ENCODE measurements at places on chromosomes 1 and 21.

GRCh38 chr1:8782001-8782620, 35.3 kb downstream of the RERE start:
- no peak for DNase-seq

DNA sequence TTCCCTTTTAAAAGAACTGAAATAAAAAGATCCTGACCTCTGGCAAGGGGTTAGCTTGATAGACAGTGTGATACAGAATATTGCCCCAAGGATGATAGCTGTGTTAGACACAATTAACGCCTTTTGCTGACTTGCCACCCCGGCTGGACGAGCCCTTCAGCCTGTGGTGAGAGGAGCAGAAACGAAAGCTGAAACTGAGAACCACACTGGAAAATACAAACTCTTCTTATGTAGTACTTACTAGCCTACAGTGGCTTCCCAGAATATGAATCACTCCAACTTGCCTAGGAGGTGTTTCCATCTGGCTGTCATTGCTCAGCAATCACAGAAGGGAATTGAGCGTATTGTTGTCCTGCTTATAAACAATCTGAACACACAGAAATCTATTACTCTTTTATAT, 22.9 kb downstream of the SAMSN1 start:
- DNase-seq, result no peak

- no peak for DNase-seq
Observed at GRCh38 chr21:32772281-32773047, 909 bp upstream of the PAXBP1 start.

GRCh38 chr1:205351984-205352713, 4.6 kb downstream of the KLHDC8A start:
- peak; percentile 82 for DNase-seq

DNA sequence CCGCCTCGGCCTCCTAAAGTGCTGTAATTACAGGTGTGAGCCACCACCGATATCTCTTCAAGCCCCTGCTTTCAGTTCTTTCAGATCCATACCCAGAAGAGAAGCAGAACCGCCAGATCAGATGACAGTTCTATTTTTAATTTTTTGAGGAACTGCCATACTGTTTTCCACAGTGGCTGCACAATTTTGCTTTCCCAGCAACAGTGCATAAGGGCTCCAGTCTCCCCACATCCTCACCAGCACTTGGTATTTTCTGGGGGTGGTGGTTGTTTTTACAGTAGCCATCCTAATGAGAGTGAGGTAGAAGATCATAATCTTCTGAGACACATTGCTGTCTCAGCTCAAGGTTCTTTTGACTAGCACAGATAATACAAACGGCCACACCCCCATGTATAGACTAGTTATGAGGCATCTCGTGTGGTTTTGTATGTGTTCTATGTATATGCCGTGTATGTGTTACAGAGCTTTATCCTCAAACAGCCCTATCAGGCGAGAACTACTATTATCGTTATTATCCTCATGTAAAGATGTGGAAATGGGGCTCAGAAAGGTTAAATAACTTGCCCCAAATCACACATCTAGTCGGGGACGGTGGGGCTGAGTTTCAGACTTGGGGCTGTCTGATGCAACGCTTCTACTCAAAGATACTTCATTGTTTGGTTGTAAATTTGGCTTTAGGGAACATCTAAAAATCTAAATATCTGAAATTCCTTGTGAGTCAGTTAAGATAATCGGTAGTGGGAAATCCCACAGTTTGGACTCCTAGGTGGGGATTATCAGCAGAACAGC, 12.0 kb downstream of the FHAD1 start:
- no peak for DNase-seq

- no peak for DNase-seq
Observed at GRCh38 chr1:160767395-160768294, 28.3 kb upstream of the LY9 start.

- DNase-seq, result no peak
Observed at GRCh38 chr1:177282976-177283375, 112.2 kb downstream of the BRINP2 start.

GRCh38 chr1:24151175-24151533, 8.2 kb upstream of the IL22RA1 start:
- DNase-seq, result peak; percentile 99

GRCh38 chr21:39845571-39846130, 21.6 kb upstream of the PCP4 start:
- no peak for DNase-seq

DNA sequence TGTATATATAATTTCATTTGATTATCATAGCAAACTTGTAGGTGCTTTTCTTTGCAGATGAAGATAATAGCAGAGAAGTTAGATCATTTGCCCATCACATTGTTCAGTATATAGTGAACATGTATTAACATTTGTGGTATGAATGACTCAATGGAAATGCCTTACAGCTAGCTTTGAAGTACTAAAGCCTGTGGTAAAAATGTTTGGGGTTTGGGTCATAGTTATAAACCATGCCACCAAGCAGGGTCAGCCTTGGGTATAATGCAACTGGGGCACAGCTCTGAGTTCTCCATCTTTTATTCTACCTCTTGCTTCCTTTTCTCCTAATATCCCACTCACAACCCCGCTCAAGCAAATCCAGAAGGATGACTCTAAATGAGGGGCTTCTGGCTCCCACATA, 141.6 kb downstream of the KCNT2 start:
- DNase-seq, result no peak

GRCh38 chr1:42690477-42691156, 8.4 kb downstream of the YBX1 start:
- DNase-seq, result no peak

- no peak for DNase-seq
Observed at GRCh38 chr1:214108097-214108446, 120.3 kb downstream of the PROX1 start.

- no peak for DNase-seq
Observed at GRCh38 chr1:217332431-217333065, 298.3 kb downstream of the GPATCH2 start.

DNA sequence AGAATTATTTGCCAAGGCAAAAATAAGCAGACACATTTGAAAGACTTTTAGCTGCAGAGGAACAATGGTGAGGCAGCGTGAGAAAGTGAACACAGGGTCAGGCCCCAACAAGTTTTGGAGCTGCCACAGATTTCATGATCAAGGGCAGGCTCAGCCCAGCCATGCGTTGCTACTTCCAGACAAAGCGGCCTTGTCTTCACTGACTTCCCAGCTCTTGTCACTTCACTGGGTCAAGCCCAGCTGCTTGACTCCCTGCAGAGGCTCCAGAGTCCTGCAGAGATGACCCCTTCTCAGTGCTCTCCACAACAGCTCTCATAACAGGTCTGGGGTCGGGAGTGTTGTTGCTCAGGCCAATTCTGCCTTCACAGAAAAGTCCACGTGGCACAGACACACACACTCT, 35.8 kb downstream of the HHAT start:
- no peak for DNase-seq

DNA sequence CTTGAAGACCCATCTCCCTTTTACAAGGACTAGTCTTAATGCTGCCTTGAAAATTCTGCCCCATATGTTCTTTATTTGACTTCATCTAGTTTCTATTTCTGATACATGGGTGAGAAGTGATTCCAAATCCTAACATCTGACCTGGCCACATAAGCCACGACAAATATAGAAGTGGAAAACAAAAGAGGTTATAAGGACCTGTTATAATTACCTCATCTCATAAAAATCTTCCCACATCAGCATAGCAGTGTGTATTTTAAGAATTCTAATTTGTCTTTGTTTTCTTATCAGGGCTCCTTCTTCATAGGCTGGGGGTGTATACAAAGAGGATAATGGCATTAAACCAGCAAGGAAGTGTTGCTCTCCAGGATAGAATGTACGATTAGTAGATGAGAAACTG, 1007.4 kb downstream of the TTLL7 start:
- no peak for DNase-seq

- DNase-seq, result no peak
Observed at GRCh38 chr1:235124111-235124510, 4.5 kb downstream of the TOMM20 start.

GRCh38 chr1:186502087-186502486, 41.2 kb upstream of the PDC start:
- no peak for DNase-seq

- no peak for DNase-seq
Observed at GRCh38 chr1:245091171-245091621, 63.6 kb upstream of the KIF26B start.

GRCh38 chr1:113391649-113392271, 1.4 kb downstream of the MAGI3 start:
- DNase-seq, result peak; percentile 66

- no peak for DNase-seq
Observed at GRCh38 chr1:157566484-157567300, 14.4 kb upstream of the FCRL5 start.

- DNase-seq, result no peak
Observed at GRCh38 chr1:156807627-156808026, 9.0 kb downstream of the SH2D2A start.

DNA sequence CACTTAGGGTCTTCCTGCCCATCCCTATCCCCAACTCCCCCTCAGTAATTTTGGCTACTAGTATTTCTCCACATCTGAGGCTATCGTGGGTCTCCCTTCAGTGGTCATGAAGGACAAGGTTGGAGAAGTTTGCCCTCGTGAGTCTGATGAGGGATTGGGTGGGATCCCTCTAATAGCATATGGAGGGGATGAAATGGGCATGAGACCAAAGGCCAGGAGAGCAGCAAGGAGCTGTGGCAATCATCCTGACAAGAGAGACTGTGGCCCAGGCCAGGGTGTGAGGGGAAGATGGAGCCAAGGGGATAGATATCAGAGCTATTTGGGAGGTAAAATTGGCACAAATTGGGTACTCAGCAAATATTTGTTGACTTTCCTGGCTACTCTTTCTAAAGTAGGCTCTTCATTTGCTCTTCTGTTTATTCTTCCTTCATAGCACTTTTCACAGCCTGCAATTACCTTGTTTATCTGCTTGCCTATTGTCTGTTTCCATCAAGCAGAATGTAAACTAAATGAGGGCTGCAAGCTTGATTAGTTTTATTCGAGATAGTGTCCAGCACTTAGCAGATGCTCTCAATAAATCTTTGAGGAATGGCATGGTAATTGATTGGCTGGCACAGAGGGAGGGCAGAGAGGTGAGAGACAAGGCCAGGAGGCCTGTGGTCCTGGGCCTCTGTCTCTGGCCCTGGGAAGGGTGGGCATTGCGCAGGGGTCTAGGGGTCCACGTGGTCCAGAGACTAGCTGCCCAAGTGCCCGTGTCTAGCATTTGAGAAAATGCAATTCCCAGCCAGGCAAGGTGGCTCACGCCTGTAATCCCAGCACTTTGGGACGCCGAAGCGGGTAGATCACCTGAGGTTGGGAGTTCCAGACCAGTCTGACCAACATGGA, 1.5 kb upstream of the PLK3 start:
- peak; percentile 65 for DNase-seq

DNA sequence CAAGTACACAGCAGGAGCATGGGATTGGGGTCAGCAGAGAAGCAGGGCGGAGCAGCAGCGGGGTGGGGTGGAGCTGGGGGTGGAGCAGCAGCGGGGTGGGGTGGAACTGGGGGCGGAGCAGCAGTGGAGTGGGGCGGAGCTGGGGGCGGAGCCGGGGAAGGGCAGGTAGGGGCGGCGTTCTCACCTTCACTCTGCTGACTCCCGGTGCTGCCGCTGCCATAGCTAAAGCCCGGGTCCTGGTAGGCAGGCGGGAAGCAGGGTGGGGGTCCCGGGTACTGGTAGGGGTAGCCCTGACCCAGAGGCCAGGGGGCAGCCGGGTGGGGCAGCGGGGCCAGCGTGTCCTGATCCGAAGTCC, 6.7 kb downstream of the TAS1R3 start:
- DNase-seq, result no peak

DNA sequence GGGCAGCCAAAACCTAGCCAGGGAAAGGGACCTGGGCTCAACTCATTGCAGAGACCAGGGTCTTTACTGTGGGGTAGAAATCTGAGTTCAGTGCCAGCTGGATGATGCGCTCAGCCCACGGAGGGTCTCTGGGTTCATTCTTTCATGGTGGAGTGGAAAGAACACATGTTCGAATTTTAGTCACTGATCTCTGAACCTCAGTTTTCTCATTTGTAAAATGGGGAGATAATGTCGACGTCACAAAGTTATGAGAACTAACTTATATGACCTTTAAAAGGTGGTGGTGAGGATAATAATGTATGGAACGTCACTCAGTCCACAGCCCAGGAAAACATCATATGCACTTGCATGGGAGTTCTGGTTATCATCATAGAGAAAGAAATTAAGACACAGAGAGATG, 1.2 kb upstream of the TAL1 start:
- no peak for DNase-seq

DNA sequence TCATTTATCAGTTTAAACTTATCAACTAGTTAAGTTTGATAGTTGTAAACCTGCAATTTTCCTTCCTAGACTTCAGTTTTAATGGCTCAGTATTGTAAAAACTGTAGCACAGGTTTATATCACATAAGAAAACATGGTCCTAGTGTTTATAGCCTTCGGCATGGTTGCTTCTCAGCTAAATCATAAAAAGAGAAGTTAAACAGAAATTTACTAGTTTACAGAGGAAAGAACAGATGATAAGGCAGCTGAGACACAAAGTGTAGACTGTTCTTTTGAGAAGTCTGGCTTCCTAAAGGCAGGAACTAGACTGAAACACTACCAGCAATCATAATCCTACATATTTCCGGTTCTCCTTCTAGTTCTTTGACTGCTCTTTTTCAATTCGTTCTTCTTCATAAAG, 39.8 kb downstream of the WNT2B start:
- no peak for DNase-seq

DNA sequence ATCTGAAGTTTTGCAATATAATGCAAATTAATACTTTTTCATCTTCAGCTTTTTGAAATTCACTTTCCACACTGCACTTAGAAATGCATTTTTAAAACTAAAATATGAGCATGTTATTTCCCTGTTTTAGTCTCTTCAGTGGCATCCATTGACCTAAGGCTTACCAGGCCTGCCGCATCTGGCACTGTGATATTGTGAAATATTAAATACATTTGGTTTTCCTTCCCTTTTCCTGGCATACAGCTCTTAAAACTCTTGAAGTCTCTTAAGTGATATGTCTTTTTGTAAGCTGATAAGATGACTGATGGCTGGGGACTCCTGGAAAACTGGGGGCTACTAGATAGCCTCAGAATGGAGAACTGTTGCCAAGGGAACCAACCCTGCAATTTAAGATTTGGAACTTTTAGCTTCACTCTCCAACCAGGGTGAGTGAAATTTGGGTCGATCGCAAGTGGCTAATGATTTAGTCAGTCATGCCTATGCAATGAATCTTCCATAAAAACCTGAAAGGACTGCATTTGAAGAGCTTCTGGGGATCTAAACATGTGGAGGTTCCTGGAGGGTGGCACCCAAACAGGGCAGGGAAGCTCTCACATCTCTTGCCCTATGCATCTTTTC, 75.5 kb upstream of the PDC start:
- DNase-seq, result no peak

DNA sequence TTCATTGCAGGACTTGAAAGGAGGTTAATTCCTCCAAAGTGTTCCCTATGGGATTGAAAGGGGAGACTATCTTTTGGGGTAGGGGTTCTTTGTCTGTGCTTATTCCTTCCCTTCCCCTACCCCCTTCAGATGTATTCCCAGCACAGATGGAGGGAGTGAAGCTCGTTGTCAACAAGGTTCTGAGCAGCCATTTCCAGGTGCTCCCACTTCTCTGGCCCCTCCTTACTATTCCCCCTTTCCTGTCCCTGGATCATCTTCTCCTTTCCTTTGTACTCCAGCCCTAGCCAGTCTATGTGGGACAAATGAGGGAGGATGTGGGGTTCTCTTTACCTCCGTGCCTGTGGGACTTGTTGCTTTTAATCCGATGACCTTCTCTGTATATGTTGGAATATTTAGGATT, 899 bp downstream of the TOMM40L start:
- DNase-seq, result no peak

- DNase-seq, result peak; percentile 35
Observed at GRCh38 chr1:72281637-72282270, 585 bp downstream of the NEGR1 start.

- no peak for DNase-seq
Observed at GRCh38 chr1:244113532-244114320, 62.6 kb downstream of the ZBTB18 start.

Measured in DMS79 (cell line).